ENCODE measurements at places on chromosomes 2 and 18.

DNA sequence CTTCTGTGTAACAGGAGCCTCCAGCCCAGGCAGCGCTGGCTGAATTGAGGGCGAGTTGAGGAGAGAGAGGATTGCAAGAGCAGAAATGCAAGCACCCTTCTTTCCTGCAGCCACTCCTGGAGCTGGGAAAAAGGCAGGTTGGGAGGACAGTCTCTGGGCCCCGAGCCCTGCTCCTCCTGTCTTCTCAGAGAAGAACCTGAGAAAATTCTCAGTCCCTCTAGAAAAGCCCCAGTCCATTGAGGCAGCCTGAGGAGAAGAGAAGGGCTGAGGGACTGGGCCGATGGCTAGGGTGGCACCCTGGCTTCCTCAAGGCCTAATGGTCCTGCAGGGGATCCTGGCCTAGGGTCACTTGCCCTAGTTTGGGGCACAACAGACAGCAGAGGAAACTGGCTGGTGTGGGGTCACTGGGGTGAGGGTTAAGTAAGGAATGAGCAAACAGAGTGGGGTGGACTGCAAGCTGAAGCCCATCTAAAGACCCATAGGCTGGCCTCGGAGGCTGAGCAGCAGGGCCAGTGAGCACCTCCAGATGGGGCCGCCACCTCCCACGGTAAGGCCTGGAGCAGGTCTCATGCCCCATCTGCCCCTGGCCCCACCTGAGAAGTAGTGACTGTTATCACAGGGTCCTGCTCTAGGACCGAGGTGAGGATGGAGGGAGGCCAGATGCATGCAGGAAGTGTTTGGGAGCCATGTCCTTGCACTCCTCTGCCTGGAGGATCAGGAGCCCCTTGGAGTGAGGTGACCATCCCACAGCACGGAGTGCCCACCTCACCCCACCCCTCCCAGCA, 12.4 kb downstream of the CIB4 start:
- no peak for DNase-seq

DNA sequence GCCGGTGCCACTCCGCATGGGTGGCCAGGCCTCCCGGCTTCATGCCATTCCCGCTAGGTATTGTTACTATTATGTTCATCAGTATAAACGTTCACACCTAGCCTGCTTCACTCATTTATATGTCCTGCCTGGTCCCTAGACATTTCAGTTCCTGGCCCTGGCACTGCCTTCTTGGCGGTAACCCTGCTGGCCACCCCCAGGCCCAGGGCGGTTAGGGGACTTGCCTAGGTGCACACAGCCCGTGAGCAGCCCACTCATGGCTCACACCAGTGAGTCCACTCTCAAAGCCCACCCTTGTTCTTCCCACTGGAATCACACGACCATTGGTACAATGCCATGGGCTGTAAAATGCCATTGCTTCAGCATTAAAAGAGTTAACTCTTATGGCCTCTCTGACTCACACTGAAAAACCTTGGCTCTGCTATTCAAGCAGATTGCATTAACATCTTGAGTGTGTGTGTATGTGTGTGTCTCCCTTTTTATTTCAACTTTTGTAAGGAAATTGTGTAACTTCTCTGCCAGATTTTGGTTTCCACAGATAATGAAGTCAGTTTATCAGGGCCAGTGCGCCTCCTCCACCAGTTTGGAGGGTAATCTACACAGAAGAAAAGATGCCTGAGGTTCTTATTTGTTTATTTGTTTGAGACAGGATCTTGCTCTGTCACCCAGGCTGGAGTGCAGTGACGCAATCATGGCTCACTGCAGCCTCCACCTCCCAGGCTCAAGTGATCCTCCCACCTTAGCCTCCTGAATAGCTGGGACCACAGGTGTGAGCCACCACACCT, 74.2 kb downstream of the RAB31 start:
- DNase-seq = no peak

- no peak for DNase-seq
Measured at GRCh38 chr18:68918216-68918615, 120.3 kb downstream of the CCDC102B start.

- DNase-seq = no peak
Measured at GRCh38 chr2:128625421-128625820, 306.8 kb upstream of the HS6ST1 start.

GRCh38 chr2:196229013-196229412, 57.6 kb upstream of the STK17B start:
- DNase-seq = no peak

DNA sequence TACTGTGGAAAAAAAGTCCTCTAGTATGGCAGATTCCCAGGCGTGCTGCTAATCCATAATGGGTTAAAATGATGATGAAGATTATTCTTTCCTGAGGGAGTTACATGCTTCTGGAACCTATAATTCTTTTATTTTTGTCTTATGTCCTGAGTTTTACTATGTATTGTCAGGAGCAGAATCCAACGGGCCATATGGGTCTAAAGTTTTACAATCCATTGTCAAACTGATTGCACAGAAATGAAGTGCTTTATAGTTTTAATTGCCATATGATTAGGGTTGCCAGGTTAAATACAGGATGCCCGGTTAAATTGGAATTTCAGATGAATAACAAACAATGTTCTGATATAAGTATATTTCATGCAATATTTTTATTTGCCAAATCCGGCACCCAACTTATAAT, 100.9 kb upstream of the MAP3K20 start:
- no peak for DNase-seq

- DNase-seq = no peak
Measured at GRCh38 chr2:135066710-135067109, 14.6 kb downstream of the RAB3GAP1 start.

GRCh38 chr2:189522435-189523151, 58.0 kb downstream of the SLC40A1 start:
- no peak for DNase-seq

DNA sequence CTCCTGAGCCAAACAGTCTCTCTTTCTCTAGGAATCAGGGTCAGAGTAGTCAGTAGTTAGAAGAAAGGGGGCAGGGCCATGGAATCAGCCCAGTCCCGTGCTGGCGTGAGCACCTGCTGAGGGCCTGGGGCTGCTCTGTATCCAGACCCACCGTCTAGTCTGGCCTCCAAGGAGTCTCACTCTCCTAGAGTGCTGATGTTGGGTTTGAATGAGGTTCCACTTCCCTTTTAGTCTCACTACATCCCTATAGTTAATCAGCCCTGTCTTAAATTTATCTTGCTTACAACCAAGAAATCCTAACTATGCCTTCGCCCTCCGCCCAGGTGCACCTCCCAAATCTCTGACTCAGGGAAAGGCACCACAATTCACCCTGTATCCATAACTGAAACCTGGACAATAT, 13.4 kb upstream of the KCTD1 start:
- no peak for DNase-seq

DNA sequence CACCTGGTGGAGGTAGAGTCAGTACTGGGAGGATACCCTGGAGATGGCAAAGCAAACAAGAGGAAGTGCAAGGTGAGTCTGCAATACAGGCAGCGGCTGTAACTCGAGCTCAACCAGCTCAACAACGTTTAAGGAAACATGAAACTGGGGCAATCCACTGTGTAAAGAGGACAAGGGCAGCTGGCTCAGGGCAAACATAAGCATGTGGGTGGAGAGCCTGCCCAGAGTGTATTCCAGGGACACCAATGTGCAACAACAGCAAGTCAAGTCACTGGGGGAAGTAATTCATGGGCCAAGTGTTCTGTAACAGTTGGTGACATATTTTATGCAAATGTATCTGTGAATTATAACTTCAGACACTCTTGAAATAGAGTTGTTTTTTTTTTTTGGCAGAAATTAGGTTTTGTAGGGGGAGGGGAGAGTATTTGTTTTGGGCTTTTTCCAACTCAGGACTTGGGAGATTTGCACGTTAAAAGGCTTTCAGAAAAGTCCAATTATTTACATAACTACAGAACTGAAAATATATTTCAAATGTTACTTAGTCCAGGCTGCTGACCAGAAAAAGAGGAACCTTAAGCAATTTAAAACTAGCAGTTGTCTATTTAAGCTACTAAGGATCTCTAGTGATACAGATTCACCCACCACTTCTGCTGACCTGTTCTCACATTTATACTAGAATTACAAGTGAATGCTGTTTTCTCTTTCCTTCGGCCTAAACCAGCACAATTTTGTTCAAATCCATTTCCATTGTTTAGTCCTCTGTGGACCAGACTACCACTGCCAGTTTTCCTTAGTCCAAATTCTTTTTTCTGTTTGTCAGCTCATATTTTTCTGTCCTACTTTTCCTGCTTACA, 18.6 kb downstream of the NRXN1 start:
- peak; percentile 79 for DNase-seq

DNA sequence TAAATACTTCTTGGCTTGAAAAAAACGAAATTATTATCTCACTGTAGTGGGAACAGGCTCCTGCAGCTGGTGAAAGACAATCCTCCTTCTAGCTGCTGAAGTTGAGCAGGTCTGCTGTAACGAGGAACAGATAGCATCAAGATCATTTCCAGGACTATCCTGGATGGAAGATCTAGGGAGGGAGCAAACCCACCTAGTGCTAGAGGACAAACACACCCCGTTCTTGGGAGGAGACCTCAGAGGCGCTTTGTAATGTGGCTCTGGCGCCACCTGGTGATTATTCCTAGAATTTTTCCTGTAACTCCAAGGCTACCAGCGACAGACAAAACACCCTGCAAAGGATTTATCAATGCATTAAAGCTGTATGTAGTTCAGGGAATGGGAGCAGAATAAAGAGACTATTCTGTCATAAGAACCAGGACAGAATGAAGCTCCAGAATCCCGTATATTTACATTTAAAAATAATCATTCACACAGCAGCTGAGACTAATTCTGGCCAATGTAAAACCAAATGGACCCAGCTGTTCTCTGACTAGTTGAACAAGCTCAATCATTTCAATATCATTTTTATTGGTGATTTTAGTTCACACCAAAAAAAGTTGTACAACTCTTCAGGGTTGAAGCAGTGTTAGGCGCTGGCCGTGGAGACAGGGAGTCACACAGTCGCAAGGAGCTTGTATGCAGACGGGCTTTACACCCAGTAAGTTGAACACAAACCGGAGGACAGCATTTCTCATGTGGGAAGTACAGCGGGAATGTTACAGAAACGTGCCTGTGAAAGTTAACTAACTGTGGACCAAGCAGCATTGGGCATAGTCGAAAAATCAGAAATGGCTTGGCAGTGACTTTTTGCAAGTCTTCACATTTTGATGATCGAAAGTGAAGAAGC, 290.3 kb downstream of the TRIB2 start:
- peak; percentile 81 for DNase-seq

- DNase-seq = no peak
Measured at GRCh38 chr2:97712693-97713295, 582 bp upstream of the ZAP70 start.

DNA sequence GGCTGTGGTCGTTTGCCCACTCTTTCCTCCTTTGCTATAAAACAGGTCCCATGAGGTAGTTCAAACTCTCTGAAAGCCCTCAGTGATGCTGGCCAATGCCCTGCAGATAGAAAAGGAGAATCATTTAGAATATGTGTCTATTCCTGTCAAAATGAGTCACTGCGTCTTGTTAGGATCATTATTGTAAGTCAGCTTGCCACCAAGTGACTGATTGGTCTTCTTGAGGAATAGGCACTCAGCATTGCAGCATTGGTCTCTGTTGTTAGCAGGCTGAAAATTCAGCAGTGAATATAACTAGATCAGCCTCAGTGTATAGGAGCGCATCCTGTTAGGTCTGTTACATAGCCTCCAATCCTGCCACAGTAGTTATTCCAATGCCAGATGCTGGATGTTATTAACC, 28.9 kb downstream of the PRKRA start:
- DNase-seq = no peak

DNA sequence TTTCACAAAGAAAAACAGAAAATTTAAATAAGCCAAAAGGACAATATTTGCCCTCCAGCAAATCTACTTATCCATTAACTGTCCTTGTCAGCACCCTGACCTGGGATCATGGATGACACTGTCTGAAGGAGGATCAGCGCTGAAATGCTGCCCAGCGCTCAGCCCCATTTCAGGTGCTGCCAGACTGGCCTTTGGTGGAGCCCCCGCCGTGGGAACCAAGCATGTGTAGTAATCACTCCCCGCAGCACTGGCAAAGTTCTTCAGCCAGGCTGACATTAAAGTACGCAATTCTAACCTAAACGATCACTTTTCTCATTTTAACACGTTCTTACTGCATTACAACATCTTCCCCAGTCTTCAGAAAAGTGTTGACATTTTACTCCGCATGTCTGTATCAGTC, 108.6 kb upstream of the GPC1 start:
- DNase-seq = no peak

DNA sequence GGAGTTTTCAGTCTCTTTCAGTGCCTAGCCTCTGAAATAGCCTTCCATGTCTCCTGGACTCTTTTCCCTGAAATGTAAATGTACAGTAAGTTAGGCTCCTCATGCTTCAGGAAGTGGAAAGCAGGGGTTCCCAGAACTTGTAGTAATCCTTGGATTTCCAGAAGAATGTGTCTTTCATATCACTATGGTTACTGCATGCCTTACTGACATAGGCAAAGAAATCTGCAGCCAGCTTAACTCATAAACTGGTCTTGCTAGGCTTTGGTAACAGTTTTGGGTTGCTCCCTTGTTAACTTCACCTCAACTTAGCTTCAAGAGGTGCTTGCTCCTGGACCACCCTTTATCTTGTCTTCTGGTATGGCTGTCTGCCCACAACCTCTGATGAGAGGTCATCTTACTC, 686.8 kb upstream of the DDX18 start:
- DNase-seq = no peak

DNA sequence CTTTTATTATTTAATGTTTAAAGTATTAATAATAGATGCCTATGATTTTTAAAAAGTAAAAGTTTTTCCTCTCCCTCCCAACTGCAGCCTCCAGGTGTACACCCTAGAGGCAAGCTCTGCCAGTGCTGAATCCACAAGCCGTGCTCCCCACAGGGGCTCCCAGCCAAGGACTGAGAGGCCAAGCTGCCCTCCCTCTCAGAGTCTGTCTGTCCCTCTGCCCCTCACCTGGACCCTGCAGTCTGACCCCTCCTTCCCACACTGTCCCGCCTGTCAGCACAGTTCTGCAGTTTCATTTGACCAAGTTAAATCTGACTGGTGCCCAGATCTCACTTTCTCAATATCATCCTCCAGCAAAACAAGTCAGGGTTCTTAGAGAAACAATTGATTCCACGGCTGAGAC, 14.8 kb upstream of the PROC start:
- no peak for DNase-seq

DNA sequence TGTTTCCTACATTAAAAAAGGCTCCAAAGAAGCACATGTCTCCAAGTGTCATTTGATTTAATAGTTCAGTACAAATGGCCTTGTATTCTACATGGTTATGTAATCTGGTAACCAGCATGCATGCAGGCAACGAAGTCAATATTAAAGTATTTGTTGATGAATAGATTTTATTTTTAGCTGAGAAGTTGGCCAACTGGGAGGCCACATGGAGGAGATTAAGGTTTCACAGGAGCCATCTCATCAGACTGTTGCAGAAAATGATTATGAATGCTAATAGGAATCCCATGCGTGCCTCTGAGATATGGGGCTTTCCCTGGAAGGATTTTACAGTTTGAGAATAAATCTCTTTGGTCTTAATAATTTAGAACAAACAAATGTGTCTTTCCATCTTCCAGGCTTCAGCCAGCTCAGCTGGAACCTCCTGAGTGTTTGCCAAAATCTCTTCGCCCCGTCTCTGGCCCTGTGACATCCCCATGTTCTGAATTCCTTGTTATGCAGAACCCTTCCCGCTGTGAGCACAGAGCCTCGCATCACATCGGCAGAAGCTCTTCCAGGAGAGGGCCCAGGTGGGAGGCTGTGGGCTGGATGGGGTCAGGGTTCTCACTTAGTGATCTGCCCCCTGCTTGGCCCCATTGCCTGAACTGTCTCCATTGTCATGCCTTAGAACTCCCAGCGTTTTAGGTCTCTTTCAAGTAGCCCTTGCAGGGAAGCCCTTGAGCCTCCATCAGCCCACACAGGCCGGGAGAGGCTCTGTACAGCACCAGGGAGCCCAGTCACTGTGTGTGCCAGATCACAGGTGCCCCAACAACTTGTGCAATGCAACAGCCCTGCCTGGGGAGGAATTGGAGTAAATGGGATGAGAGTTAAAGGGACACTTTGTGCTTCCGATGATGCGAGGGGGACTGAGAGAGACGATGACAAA, 190.5 kb upstream of the TWIST2 start:
- no peak for DNase-seq
